ENCODE measurements at places on chromosomes 4 and X.

DNA sequence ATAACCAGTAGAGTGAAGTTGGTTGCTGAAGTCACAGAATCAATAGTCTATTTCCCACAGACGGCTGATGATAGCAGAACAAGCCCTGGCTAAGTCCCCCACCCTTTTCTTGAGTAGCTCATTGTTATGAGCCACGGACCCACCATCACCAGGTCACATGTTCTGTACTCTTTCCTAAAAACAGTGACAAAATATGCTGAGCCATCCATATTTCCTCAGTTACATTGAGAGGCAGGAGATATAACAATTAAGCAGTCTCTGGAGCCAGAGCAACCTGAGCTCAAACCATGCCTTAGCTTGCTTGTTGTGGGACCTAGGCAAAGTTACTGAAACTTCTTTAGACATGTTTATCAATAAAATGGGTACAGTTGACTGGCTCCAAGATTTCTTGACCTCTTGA is 2.9 kb upstream of the CSTF2 start:
- DNase-seq = no peak

DNA sequence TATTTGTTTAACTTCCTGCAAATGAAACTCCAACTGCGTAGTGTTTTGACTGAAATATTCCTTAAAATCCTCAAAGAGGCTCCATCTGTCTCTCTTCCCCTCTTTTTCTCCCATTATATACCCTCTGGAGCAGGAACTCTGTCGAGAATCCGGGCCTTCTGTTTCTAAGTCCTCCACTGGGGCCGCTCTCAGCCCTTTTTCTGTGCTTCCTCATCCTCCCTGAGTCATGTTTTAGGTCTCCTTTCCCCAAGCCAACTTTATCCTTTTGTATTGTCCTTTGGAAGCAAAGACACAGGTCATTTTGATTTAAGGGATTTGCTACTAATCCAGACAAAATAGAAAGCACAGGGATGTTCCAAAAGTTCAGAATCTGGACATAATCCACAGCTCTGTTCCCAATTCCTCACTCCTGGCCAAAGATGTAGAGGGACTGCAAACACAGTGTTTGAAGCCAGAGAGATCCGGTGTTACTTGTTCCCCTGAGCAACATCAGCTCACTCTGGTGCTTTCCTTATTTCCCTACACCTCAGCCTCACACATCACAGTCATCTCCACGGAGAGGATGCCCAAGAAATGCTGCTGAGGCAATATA is 131.0 kb upstream of the KLF3 start:
- no peak for DNase-seq

DNA sequence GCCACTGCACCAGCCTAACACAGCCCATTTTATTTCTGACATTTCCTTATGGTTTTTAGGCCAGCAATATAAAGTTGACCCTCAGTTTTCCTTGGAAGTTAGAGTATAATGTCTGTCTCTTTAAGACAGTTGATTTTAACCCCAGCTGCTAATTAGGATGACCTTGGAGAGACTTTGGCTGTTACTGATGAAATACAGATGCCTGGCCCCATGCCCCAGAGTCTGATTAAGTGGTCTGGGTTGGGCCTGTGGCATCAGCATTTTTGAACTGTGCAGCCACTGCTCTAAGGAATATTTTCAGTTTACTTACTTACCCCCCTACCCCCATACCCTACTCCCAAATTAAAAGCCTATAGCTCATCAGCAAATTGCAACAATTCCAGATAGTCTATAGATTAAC is 85.8 kb downstream of the DCLK2 start:
- DNase-seq = no peak

DNA sequence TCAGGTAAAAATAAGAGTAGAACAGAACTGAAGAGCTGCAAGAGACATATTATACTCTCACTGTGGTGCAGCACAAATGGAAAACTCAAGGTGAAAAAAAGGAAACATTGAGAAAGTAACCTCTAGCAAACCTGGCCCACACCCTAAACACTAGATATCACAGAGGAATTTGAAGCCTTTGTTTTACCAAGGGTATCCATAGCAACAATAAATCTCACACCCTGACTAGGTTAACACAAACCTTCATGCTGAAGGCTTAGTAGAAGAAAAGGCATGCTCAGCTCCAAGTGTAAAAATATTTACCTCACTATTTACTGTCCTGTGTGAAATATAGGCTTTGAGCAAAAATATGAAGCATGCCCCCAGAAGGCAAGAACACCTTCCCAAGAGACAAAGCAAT is 61.9 kb upstream of the TAB3 start:
- no peak for DNase-seq

DNA sequence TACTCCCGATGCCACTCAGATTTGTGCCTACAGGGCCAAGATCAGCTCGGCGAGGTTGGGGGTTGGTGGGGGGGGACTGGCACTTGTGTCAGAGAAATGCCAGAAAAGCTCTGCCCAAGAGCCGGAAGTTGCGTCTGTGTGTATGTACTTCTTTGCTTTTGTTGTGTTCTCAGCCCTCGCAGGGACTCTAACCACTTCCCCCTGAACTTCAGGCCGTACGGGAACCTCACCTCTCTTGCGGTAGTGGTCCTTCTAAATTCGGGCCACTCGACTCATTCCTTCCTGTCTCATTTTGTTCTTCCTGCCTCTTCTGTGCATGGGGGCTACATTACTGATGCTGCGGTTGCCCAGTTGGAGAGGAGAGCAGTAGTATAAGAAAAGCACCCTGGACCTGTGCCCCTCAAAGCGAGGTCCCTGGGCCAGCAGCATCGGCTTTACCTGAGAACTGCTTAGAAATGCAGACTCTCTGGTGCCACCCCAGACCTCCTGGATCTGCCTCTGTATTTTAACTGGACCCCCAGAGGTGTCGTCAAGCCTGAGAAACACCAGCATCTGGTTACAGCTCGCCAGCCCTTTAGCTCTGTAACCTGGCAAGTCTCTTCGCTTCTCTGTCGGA is 146.3 kb upstream of the RPS6KA3 start:
- no peak for DNase-seq

GRCh38 chr4:33628296-33628695 is 2616.0 kb downstream of the ARAP2 start:
- DNase-seq = no peak

- no peak for DNase-seq
Measured at GRCh38 chrX:69142788-69143469, 22.3 kb downstream of the PJA1 start.

GRCh38 chr4:168784786-168785461 is 225.1 kb downstream of the CBR4 start:
- DNase-seq = peak; percentile 61

DNA sequence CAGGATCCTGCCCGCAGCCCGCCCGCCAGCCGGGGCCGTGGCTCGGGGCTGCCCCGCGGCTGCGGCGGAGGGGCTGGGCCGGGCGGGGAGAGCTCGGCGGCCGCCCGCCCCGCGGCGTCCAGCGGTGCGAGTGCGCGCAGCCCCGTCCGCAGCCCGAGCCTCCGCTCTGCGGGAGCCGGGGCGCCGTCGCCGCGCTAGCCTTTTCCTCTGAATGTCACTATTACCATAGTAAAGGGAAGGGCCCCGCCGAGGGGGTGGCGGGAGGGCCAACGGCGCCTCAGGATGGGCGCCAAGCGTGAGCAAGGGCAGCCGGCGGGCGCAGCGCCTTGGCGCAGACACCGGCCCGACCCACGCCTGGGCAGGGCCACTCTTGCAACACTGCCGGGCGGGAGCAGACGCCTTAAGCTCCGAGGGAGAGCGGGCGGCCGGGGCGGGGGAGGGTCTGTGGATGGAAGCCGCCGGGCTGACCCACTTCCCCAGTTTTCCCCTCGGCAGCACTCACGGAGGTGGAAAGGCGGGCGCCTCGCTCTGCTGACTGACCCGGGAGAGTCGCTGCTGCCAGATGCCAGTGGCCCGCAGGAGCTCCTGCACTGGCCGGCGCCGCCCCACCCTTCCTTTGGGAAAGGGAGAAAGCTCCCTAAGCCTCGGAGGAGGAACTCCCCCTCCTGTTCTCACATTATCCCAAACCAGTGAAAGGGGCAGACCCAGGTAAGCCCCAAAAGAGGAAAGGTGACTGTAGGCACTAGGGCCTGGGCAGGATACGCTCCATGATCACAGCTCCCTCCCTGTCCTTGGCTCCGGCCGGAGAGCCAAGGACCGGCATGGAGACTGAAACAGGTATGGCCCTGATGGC is 329.4 kb downstream of the HNRNPD start:
- DNase-seq = peak; percentile 41

DNA sequence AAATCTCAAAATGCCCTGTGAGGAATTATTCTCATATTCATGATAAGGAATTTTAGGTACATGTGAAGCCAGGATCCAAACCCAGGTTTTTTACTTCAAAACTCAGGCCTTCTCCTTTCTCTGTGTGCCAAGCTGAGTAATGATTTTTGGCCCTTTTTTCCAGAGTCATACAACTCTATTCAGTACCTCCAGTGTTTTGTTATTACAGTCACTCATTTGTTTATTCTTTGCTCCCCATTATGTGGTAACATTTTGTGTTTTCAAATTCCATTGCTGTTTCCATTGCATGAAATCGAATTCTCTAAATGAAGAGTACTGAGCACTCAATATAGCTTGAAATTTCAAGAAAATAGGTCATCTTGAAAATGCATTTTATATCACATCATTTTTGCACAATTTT is 315.4 kb downstream of the NR3C2 start:
- peak; percentile 31 for DNase-seq

DNA sequence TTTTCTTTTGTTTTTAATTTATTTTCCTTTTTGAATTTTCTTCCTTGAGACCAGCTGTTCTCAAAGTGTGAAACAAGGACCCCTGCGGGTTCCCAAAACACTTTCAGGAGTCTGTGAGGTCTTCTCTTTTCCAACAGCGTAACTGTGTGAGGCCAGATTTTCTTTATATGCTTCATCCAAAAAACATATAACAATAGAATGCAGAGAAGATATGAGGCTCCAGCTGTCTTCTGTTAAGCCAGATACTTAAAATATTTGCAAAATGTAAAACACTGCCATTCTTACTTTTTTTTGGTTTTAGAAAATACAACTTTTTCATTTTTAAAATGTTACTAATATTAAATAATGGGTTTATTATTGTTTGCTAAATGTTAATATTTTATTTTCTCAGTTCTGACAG is 27.8 kb downstream of the USP38 start:
- no peak for DNase-seq

DNA sequence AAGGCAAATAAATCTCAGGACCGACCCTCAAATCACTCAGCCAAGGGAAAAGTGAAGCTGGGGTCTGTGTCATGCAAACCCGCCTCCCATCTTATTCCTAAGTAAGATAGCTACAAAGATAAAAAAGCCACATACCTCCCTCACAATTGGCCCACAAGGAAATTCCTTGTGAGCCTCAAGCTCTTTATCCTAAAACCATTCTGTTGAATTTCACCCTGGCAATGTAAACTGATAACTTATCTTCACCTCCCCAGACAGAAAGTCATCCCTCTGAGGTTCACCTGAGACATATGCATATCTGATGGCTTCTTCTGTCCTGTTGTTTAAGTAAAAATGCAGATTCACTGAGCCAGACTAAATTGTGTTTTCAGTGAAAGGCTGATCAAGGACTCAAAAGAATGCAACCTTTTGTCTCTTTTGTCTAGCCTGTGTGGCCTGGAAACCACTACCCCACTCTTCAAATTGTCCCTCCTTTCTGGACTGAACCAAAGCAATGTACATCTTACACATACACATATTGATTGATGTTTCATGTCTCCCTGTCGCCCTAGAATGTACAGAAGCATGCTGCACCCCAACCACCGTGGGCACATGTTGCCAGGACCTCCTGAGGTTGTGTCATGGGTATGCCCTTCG is 91.3 kb downstream of the MFAP3L start:
- no peak for DNase-seq

- peak; percentile 77 for DNase-seq
Measured at GRCh38 chr4:156889616-156890594, 81.7 kb downstream of the PDGFC start.

GRCh38 chr4:154606728-154607723 is 5.4 kb downstream of the FGG start:
- no peak for DNase-seq

- peak; percentile 78 for DNase-seq
Measured at GRCh38 chrX:12946838-12947544, 27.9 kb upstream of the TMSB4X start.

DNA sequence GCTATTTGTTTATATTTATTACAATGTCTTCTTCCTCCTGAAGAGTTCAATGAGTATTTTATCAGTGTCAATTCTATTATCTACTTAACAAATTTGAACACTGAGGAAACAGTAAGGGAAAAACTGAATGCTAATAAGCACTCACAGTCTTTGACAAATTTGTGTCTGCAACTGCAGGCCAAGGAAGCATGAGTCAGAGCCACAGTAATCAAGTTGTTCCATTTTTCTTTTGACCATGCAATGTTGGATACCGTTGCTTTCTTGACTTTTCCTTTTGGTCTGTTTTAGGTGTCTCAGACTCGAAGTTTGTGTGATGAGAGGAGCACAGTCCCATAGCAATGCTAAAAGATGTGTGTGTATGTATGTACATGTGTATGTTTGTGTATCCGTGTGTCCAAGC is 359.6 kb downstream of the IL1RAPL1 start:
- peak; percentile 22 for DNase-seq

DNA sequence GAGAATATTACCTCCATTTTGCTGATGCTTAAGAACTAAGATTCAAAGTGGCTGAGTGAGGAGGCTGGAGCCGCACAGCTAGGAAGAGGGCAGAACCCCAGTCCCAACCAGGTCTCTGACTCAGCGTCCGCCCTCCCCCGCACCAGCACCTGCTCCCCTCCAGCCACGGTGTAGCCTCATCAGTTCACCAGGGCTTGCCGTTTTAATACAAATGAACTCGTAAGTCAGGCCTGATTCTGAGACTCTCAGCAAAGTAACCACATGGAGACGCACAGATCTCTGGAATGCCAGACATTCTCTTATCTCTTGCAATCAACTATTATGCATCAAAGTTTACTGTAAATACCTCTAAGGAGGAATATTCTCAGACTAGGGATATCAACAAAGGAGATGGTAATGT is 52.4 kb downstream of the ENPP6 start:
- DNase-seq = peak; percentile 37

- peak; percentile 54 for DNase-seq
Measured at GRCh38 chr4:110540581-110540980, 64.6 kb downstream of the ENPEP start.

DNA sequence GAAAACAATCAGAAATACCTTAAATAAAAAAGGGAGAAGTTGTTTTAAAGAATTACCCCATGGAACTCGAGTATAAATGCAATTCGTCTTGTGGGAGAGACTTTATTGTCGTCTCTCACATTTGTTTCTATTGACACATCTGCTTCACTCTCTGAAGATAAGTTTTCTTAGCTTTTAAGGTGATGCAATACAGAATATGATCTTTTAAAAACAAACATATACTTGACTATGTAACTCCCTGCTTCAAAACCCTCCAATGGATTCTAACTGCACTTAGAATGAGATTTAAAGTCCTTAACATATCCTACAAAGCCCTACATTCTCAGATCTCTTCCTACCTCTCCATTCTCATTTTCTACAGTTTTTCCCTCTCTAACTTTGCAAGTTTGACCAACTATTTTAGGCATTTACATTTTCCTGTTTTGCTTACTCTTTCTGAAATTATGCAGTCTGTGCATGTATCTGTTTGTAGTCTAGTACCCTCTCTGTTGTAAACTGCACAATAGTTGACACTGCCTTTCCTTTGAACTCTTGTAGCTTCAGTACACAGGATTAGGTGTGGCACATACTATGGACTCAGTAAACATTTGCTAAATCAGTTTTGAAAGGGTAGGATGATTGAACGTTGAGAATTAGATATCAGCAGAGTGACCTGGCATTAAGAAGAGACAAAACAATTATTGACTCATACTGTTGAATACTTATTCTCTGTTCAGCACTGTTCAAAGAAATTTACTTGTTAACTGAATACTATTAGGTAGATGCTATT is 59.8 kb downstream of the AGTR2 start:
- peak; percentile 15 for DNase-seq

- peak; percentile 63 for DNase-seq
Measured at GRCh38 chr4:38310446-38311043, 350.3 kb downstream of the PTTG2 start.

All from fibroblast of lung (primary cell).